A172 (cell line): ENCODE measurements at places on chromosomes 13 and 19. TPM values are rescaled to one million over a fixed set of nuclear protein-coding genes. Genes with fewer than 3 reads are reported as not detected.

GRCh38 chr19:22607653-22608430, 26.3 kb upstream of the ZNF492 start:
- no peak for DNase-seq

NFIC gene
- total RNA-seq = 26.2 and 32.5 TPM in 2 replicates

- DNase-seq = peak; percentile 77
Observed at GRCh38 chr19:42450314-42450934, 7.7 kb upstream of the CXCL17 start.

GRCh38 chr13:84973661-84974060, 825.6 kb downstream of the SLITRK6 start:
- DNase-seq = no peak

TUBGCP3 gene
- 14.3 and 16.7 TPM in 2 replicates for total RNA-seq

DNA sequence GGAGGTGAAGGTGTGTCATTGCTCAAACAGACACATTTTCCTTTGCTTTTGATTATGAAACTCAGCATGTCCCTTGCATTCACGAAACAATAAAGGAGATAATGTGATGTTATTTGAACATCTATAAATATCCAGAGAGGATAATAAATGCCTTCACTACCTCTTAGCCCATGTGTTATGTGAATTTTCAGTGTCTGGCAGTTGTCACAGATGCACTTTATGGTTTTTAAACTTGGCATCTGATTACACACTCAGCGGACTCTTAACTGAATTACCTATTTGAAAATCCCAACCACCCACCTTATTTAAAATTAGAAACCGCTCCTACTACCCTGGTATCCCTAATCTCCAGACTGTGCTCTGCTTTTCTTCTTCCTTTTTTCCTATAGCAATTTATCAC, 254.2 kb downstream of the COG6 start:
- no peak for DNase-seq

FGF9 gene
- not detected in 2 replicates for total RNA-seq

DNA sequence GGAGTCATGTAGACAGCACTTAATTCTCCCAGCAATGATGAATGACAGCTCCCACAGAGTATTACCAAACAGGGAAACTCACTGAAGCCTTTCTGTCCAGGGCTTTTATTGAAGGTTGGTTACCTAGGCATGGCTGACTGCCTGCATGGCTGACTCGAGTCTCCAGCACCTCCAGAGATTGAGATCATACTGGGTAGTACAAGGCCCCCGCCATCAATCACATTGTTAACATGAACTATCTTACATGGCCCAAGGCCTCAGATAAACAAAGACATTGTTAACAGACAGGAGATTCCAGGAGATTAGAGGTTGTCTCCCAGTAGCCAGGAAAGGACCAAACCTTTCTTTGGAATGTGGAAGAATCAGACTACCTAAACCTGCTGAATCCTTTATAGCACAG, 128.3 kb upstream of the LSM14A start:
- no peak for DNase-seq

DNA sequence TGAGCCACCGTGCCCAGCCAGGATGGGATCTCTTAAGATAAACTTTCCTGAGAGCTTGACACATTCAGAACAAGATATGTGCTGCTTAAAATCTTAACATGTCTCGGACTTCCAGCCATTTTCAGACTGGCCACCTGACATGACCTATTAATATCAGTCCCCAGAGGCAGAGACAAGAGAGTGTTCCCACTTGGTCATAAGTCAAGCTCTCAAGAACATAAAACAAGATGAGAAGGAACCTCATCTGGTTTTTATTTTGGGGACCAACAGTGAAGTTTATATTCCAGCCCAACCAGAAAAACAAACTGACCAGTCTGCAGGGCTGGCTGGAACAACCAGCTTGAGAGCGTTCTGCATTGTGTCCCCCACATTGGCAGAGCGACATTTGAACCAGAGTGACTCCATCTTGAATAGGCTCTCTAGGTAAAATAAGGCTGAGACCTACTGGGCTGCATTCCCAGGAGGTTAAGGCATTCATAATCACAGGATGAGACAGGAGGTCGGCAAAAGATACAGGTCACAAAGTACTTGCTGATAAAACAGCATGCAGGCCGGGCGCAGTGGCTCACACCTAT, 21.8 kb upstream of the PLEKHF1 start:
- no peak for DNase-seq

CCDC169 gene
- 7.0 and 9.2 TPM in 2 replicates for total RNA-seq

ARHGAP35 gene
- total RNA-seq = 11.5 and 14.1 TPM in 2 replicates

CLDND2 gene
- not detected in 2 replicates for total RNA-seq

DNA sequence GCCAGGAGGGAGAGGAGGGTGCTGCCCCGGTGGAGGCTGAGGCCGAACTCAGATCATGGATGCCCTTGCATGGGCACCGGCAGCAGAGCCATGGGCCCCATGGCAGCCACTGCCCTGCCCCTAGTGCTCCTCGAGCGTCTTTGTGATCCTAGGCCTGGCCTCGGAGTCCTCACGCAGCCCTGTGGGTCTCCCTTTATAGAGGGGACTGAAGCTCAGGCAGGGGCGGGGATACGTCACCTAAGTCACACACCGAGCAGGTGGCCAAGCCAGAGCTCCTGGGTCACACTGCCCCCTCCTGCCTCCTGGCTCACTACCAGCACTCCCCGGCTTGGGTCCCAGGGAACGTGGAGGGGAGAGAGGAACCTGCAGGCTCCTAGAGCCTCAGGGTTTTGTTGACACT, 28.7 kb downstream of the DHX34 start:
- DNase-seq = no peak

- peak; percentile 26 for DNase-seq
Observed at GRCh38 chr13:64471916-64472315, 2758.2 kb downstream of the PCDH9 start.

- DNase-seq = no peak
Observed at GRCh38 chr13:41241626-41242025, 21.8 kb downstream of the MTRF1 start.

- no peak for DNase-seq
Observed at GRCh38 chr19:29255006-29255405, 42.1 kb upstream of the UQCRFS1 start.

- DNase-seq = no peak
Observed at GRCh38 chr13:47904891-47905290, 96.2 kb downstream of the SUCLA2 start.

GRCh38 chr13:90742381-90742780, 605.1 kb upstream of the MIR17HG start:
- DNase-seq = no peak

GRCh38 chr13:31625115-31625514, 114.2 kb upstream of the RXFP2 start:
- DNase-seq = peak; percentile 26

DNA sequence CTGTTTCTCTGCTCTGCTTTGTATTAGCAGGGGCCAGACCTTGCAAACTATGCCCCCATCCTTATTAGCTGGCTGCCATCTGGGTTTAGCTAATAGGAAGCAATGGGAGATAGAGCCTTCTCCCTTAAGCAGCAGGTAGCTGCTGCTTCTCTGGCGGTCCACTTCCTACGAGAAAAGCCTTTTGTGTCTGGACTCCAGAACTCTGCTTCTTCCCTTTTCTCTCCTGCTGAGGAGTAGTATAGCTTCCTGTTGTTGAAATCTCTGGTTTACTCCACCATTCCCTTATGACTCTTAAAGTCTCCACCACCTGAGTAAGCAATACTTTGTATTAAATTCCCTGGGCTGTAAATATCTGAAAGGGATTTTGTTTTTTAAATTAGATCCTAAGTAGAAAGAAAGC, 147.1 kb downstream of the DNAJC15 start:
- no peak for DNase-seq

DNA sequence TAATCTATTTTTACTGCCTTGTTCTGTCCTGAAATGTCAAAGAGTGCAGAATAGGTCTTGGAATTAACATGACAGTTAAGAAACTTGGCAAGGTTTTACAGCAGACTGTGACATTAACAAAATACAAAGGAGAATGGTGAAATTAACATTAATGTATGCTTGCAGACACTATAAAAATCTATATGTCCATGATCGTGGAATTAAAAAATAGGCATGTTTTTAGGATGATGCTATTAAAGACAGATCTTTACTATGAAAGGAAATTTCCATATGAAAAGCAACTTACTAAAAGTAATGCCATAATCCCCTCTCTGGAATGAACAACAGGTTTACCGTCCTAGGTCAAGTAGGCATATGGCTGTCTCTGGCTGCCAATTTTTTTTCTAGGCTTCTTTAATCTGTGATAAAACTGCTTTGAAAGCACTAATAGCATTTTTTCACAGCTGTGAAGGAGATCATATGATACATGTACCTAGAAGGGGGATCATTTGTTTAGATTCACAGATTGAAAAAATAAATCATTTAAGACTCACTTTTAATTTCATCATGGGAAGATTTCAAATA, 291.5 kb downstream of the ZNF536 start:
- DNase-seq = no peak

DNA sequence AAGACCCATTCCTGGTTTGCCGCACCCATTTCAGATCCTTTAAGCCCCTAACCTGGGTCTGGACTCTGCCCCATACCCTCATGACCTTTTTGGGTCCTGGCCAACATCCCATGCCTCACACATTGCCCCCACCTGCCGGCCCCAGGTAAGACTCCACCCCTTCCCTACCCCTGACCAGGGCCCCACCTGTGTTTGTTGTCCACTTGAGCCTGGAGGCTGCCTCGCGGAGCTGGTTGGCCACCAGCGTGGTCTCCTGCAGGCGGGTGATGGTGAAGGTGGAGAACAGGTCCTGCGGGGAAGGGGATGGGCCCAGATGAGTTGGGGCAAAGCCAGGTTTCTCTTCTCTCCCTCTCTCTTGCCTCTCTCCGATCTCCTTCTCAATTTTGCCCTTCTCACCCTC, 19.5 kb downstream of the MAN2B1 start:
- DNase-seq = no peak

FIZ1 gene
- 11.5 and 11.7 TPM in 2 replicates for total RNA-seq

DNA sequence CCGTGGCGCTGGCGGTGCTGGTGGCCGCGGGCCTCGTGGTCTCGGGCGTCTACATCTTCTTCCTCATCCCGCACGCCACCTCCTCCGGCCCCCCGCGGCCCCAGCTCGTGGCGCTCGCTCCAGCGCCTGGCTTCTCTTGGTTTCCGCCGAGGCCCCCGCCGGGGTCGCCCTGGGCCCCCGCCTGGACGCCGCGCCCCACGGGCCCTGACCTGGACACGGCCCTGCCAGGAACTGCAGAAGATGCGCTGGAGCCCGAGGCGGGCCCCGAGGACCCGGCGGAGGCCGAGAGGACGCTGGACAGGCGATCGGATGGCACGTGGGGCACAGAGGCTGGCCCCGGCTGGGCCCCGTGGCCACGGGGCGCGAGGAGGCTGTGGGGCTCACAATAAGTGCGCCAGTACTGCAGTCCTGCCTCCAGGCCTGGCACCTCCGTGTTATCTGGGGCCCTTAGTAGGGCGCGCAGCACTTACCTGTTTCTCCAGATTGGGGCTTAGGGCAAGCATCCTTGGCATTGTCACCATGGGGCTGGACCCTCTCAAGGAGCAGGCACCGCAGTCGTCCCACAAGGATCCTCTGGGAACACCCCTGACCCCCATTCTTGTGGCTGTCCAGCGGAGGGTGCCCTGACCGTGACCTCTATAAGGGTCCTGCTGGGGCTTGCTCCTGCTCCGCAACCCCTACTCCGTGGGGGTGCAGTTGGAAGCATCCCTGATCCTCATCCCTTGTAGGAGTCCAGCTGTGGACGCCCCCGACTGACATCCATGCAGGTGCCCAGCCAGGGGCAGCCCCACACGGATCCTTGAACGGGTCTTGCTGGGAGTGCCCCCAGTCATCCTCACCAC, 1.5 kb downstream of the RNF225 start:
- DNase-seq = no peak

KCNK6 gene
- total RNA-seq = 0.17 and 0.57 TPM in 2 replicates

DNA sequence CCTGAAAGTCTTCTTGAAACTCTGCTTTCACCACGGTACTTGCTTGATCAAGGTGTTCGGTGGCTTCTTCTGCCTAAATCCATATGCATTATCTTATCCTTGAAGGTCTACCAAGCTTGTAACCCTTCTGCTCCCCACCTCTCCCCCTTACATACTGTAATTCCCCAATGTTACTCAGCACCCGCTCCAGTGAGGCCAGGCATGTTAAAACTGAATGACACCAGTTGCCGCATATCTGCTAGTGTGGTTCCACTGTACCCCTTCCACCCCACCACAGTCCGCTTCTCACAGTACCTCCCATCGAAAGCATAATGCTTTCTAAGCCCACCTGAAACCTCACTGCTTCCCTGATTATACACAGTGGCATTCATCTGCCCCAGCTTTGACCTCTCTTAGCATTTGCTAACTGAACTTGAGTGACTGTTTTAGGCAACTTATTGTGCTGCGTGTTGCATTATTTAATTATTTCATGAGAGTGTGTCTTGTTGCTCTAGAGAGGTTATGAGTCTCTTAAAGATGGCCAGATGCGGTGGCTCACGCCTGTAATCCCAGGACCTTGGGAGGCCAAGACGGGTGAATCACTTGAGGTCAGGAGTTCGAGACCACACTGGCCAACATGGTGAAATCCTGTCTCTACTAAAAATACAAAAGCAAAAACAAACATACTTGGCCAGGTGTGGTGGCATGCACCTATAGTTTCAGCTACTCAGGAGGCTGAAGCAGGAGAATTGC, 87.6 kb upstream of the MBNL2 start:
- no peak for DNase-seq

DNA sequence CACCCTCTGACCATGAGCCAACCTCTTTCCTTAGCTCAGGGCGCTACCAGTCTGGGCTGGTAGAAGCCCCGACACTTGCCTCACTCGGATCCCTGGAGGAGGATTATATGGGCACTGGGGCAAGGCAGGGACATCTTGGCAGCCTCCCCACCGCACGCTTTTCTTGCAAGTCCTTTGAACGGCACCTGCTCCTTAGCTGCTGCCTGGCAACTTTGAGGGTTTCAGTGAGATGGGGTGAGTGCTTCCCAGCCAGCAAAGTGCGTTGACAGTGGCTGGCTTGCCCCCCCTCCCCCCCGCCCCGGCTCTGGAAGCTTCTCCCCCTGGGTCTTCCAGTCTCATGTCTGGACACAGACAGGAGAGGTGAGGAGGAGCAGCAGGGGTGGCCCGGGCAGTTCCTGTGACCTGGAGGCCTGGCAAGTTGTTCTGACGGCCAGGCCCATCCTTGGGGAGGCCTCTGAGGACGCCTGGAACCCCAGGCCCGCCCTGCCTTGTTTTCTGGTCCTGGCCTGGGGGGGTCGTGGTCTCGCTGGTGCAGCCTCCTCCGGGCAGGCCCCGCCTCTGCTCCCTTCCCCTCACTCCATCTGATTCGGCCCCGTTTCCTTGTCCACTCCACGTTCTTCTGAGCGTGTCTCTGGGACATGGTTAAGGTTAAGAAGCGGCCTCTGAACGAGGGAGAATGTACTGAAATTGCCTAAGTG, 75.2 kb downstream of the ATP11A start:
- DNase-seq = no peak
